ENCODE measurements at places on chromosomes 6 and 20. TPM values are rescaled to one million over a fixed set of nuclear protein-coding genes. Genes with fewer than 3 reads are reported as not detected.

DNA sequence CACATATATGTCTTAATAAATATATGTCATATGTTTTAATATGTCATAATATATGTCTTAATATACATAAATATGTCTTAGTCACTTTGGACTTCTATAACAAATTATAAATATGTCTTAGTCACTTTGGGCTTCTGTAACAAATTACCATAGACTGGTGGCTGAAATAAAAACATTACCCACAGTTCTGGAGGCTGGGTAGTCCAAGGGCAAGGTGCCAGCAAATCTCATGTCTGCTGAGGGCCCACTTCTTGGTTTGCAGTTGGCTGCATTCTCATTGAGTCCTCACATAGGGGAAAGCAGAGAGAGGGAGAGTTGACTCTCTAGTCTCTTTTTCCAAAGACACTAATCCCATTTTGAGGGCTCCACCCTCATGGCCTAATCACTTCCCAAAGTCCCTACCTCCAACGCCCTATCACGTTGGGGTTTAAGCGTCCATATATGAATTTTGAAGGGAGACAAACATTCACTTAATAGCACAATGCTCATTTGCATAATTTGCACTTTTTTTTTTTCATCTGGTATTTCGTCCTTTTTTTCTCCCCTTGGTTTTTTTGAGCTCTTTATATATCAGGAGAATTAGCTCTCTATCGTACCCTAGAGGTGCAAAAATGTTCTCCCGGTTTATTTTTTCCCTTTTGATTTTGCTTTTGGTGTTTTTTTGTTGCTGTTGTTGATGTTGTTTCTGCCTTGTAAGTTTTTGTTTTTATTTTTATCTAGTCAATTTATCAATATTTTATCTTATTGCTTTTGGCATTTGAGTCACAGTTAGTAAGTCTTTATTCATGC, 266.4 kb downstream of the PLCB1 start:
- no peak for DNase-seq

GRCh38 chr6:44253307-44254101, 3.8 kb downstream of the SLC35B2 start:
- no peak for DNase-seq

- DNase-seq, result no peak
Observed at GRCh38 chr6:78578430-78578829, 288.9 kb upstream of the IRAK1BP1 start.

GRCh38 chr20:60040471-60041162, 82.4 kb downstream of the CDH26 start:
- no peak for DNase-seq

DNA sequence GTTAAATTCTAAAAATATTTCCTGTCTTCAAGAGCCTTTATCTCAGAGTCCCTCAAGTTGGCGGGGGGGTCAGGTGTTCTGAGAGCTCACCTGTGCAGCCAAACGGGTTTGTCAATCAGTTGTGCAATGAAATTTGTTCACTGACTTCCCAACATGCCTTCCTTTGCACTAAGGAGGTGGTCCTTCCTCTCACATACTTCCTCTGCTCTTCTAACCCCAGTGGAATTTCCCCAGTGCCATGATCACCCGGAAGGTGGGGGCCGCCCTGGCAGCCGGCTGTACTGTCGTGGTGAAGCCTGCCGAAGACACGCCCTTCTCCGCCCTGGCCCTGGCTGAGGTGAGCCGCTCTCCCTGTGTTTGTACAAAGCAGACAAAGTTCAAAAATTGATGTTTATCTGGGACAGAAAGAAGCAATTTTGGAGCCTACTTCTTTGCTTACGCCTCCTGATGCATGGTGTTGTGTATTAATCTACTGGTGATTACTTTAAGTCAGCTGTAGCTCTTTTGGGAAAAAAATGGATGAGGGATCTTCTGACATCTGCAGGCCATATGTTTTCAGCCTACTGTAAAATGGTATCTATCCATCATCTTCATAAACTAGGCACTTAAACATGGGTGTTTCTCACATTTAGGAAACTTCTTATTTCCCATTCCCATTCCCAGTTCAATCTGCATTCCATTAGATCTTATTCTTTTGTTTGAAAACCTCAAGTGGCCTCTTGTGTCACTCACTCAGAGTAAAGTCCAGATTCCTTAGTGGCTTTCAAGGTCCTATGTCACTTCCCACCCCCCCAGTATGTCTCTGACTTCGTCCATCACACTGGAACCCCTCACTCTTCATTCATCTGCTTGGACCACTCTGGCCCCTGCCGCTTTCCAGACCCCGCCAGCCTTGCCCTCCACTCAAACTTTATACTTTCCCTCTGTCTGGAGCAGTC, 10.1 kb downstream of the ALDH5A1 start:
- no peak for DNase-seq

DNA sequence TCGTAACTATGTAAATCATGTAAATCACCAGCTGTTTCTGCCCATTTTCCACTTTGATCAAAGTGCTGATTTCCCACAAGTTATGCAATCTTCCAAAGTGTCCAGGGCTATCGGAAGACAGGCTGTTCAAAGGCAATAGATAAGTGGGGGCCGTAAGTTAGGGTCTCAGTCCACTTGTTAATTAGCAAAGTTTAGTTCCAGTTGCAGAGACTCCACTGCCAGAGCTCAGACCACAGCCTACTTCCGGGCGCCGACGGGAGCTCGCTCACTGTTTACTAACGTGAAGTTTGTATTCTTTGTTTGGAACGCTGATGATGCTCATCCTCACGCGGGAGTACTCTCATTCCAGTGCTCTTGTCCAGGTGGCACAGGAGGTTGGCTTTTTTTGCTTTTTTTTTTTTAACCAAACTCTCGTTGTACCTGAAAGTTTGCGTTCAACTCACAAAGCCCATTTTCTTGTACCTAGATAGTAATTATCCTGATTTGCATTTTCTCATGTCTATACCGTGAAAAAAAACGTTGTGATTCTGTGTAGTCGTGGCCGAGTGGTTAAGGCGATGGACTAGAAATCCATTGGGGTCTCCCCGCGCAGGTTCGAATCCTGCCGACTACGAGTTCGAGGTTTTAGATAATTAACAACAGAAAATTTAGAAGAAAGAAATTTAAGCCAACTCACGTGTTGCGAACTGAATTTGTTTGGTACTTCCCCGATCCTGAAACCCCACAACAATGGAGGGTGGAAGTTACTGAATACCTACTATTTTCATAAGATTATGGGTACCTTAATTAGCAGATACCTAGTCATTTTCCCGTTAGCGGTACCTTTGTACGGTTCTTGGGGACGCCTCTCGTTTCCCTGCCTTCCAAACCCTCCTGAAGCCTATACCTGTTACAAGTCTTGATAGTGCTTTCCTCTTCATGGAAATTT, 29.9 kb upstream of the ZNF184 start:
- peak; percentile 48 for DNase-seq

DNA sequence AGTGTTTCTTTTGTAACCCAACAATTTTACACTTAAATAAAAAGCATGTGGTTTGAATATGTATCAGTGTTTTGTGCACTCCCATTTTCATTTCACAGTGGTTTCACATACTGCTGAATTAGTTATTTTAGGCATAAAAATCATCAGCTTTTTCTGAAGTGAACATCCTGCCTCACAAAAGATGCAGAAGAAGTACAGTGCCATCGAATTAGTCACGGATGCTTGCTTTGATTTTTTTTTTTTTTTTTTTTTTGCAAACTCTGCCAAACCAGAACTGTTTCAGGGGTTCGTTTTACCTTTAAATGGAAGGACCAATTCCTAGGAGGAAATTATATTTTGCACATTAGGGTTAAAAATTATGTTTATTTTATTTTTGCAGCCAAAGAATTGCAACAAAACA, 158.6 kb downstream of the RPS12 start:
- no peak for DNase-seq

- peak; percentile 36 for DNase-seq
Observed at GRCh38 chr20:45293041-45294002, 13.3 kb upstream of the RBPJL start.

GRCh38 chr6:56292505-56293181, 45.3 kb upstream of the COL21A1 start:
- DNase-seq, result peak; percentile 52

DNA sequence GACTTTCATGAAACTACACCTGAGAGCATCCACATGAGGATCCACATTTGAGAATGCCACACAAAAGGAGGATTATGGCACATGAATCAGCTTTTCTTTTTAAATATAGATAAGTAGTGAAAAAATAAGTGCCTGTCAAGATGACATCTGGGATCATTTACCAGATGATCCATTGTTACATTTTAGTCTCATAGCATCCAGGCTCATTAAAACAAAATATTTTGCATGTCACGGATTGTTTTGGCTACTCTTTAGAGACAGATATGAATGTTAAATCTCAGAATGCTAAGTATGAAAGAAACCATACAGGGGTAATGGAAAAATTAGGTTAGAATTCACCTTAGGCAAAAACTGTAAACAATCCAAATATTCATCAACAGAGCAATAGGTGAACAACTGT, 66.7 kb downstream of the MYO6 start:
- no peak for DNase-seq

DNA sequence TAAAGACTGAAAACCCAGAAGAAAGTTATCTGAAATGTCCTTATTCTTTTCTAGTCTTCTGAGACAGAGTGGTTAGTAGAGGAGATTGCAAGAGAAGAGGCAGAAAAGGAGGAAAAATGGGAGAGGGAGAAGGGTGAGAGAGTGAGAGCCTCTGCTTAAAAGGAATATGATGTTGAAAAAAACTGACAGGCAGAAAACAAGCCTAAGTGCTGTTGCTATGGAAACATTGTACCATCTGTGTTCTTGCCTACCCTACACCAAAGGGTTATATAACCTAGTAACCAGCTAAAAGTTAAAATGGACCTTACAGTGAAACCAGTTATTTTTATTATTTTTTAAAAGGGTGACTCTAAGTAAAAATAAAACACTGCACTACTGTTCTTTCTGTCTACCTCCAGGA, 28.3 kb upstream of the SH3BGRL2 start:
- no peak for DNase-seq

The RPS21 gene
- 879 TPM for polyA plus RNA-seq

The HLA-B gene
- 97.2 TPM for polyA plus RNA-seq

The RPL10A gene
- polyA plus RNA-seq, result 2,180 TPM

The BMP5 gene
- 2.9 TPM for polyA plus RNA-seq

The BNIP5 gene
- polyA plus RNA-seq, result 0.20 TPM

The TFAP2B gene
- 10.6 TPM for polyA plus RNA-seq

The ZSCAN16 gene
- 11.2 TPM for polyA plus RNA-seq

The IMPG1 gene
- 1.9 TPM for polyA plus RNA-seq

The TMEM244 gene
- not detected for polyA plus RNA-seq

The PNISR gene
- 352 TPM for polyA plus RNA-seq

Data from right renal cortex interstitium (tissue), 3 donors.